ENCODE measurements at places on chromosomes 11 and 22.

GRCh38 chr22:25488244-25489020 lies 76.0 kb upstream of the GRK3 start:
- no peak for DNase-seq

DNA sequence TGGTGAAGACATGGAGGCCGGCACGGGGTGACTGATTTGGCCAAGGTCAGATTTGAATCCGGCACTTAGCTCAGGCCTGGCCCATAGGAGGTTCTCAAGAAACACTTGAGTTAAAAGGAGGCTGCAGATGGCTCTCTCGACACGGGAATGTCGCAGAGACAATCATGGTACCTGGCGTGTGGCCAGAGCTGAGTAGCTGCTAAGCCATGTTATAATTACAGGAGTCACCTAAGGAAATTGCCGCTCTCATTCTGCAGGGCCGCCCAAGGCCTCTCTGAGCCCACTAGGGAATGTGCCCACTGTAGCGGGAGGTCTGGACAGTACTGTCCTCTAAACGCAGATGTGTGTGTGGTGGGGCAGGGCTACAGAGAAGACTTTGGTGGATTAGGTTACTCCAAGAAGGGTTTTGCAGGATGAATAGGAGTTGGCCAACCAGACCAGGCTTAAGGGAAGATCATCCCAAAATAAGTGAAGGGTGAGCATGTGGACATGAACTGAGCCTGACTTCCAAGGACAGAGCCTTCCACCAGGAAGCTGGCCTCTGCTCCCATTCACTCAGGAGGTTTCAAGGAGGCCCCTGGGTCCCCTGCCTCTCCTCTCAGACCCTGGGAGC lies 19.3 kb upstream of the PRR5 start:
- DNase-seq = no peak

DNA sequence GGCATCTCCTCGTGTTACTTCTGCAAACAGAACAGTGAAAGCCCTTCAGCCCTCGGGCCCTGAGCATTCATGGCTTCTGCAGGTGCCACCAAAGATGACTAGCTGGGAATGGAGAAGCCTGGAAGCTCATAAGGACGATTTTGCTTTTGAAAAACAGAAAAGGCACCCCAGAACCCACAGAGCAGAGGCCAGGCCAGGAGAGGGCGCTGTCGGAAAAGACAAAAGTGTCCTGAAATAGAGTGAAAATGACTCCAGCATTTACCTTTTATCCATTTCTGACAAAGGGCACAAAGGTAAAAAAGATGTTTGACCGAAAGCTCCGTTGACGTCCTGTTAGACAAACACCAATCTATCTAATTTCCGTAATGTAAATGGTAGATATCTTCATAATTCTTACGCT lies 37.6 kb downstream of the ZNF195 start:
- peak; percentile 43 for DNase-seq

- DNase-seq = no peak
Observed at GRCh38 chr11:96045622-96046456, 121.9 kb upstream of the MTMR2 start.

GRCh38 chr11:130873761-130874160 lies 42.5 kb downstream of the SNX19 start:
- no peak for DNase-seq

GRCh38 chr11:57936050-57936418 lies 87.6 kb upstream of the OR9Q1 start:
- no peak for DNase-seq

- DNase-seq = no peak
Observed at GRCh38 chr11:100177651-100178050, 509.4 kb upstream of the ARHGAP42 start.

GRCh38 chr11:114011443-114011842 lies 36.5 kb downstream of the HTR3A start:
- DNase-seq = no peak

- no peak for DNase-seq
Observed at GRCh38 chr11:66048547-66049323, at the start of gene GAL3ST3. Gene GAL3ST3, minus strand, starts transcription at chr11:66049161. Its CDS starts 3,746 bp downstream, at chr11:66045415.

- DNase-seq = no peak
Observed at GRCh38 chr11:60182541-60183330, at the start of gene MS4A6A. Gene MS4A6A, minus strand, starts transcription at chr11:60183083. Its CDS starts 1,356 bp downstream, at chr11:60181727.

DNA sequence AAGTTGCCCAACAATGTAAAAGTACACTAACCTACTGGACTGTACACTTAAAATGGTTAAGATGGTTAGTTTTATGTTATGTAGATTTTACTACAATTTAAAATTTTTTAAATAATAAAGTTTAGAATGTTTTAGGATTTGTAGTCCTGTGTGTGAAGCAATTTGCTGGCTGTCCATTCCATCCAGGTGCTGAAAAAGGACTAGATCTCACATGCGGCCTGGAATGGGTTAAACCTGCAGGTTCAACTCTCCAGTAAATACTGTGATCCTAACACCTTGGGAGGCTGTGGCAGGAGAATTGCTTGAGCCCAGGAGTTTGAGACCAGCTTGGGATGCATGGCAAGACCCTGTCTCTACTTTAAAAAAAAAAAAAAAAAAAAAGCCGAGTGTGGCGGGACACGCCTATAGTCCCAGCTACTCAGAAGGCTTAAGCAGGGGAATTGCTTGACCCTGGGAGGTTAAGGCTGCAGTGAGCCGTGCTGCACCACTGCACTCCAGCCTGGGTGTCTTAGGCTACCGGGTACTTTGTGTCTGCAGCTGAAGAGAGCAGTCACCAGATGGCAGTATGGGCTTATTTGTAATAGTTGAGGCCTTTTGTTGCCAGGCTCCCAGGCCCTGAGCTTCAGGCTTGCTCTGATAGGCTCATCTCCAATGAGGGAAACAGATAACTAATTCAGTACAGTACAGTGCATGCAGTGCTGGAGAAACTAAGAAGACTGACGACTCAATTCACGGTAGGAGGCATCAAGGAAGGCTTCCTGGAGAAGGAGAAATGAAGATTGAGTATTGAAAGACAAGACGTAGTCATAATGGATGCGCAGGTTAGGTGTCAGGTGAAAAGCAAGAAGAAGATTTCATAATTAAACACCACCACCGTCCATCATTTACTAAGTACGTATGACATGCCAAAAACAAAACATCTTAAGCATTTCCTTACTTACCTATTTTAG lies 64.7 kb upstream of the ASPHD2 start:
- DNase-seq = peak; percentile 69

- DNase-seq = no peak
Observed at GRCh38 chr11:126355926-126356897, 726 bp downstream of the ST3GAL4 start.

DNA sequence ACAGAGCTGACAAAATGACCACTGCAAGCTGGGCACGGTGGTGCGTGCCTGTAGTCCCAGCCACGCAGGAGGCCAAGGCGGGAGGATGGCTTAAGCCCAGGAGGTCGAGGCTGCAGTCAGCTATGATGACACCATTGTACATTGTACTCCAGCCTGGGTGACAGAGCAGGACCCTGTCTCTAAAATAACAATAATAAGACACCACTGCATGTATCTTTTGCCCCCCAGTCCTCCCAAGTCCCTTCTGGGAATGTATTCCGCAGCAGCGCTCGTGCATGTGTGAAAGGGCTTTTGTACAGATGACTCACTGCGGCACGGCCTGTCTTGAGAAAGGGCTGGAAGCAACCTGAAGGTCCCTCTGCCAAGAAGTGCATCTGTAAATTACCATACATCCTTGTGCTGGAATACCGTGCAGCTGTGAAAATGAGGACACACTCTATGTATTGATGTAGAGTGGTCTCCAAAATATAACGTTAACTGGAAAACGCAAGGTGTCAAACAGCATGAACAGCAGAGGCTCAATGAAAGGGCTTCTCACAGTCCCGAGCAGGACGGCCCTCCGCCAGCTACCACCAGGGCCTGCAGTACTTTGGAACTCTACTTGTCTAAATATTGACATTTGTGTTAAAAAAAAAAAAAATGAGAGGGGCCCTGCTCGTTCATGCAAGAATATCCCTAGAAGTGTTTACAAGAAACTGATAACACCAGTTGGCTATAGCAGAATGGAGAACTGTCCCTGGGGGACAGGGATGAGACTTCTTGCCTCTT lies 9.0 kb upstream of the CDC42EP2 start:
- no peak for DNase-seq

- no peak for DNase-seq
Observed at GRCh38 chr22:25477358-25477757, 87.1 kb upstream of the GRK3 start.

GRCh38 chr11:3609416-3610265 lies 32.2 kb downstream of the ART5 start:
- peak; percentile 50 for DNase-seq

- DNase-seq = no peak
Observed at GRCh38 chr22:37231406-37232139, 12.5 kb downstream of the RAC2 start.

DNA sequence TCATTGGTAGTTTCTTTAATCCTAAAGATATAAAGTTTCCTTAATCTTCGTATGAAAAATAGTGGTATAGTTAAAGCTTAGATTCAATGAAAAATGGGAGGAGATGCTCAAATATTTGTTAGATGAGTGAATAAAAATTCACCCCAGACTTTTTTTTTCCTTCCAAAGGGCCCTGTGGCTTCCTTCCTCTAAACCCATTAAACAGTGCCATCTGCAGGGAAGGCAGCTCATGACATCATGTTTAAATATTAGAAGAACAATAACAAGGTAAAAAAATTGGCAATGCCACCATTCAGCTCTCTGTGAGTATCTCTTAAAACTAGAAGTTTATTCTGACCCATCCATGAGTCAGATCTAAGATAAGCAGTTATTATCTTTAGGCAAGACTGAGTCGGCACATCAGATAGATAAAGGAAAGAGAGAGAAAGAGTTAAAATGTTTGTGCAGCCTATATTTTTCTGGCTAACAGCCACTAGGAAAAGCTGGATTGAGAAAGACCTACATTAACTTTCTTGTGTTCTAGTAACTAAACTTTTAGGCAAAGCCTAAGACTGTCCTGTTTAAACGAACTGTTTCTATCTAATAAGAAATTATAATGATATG lies 19.1 kb upstream of the OOSP1 start:
- DNase-seq = peak; percentile 33

GRCh38 chr11:65280646-65281045 lies 18.9 kb downstream of the POLA2 start:
- DNase-seq = no peak

DNA sequence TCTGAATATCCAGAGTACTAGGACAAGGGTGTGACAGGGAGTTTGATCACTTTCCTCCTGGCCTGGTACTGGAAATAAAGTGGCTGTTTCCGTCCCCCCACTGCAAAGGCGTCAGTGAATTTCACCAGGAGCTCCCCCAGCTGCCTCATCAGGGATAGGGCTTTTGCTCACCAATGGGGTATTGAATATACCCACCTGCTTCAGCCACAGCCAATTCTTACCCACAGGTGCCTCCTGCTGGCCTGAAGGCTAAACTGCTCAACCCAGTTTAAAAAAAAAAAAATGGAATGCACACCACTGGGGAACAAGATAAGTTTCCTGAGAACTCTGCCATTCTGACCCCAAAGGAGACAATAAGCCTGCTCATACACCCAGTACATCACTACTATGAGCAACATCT lies 65.3 kb upstream of the MS4A8 start:
- no peak for DNase-seq

DNA sequence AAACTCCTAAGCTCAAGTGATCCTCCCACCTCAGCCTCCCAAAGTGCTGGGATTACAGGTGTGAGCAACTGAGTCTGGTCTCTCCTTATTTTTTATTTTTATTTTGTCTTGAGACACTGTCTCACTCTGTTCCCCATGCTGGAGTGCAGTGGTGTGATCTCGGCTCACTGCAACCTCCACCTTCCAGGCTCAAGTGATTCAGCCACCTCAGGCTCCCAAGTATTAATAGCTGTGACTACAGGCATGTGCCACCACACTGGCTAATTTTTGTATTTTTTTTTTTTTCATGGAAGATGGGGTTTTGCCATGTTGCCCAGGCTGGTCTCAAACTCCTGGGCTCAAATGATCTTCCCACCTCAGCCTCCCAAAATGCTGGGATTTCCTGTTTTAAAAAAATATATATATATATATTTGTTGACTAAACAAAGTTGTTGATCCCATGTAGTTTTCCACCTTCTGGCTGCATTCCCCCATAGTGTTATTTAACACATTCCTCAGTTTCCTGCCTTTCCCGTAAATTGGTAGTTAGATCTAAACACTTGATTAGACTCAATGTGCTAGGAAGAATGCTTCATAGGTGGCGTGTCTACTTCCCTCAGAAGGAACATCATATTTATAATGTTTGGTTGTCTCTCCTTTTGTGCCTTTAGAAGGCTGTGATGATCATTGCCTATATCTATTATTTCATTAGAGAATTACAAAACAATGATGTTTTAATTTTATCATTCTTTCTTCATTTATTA lies 38.8 kb downstream of the LRRC32 start:
- DNase-seq = no peak

- DNase-seq = peak; percentile 35
Observed at GRCh38 chr11:119315131-119316015, 1.6 kb downstream of the MCAM start.

- no peak for DNase-seq
Observed at GRCh38 chr11:124882339-124883071, 15.2 kb downstream of the ROBO4 start.

- no peak for DNase-seq
Observed at GRCh38 chr11:9775398-9775779, 111.5 kb downstream of the SWAP70 start.

DNA sequence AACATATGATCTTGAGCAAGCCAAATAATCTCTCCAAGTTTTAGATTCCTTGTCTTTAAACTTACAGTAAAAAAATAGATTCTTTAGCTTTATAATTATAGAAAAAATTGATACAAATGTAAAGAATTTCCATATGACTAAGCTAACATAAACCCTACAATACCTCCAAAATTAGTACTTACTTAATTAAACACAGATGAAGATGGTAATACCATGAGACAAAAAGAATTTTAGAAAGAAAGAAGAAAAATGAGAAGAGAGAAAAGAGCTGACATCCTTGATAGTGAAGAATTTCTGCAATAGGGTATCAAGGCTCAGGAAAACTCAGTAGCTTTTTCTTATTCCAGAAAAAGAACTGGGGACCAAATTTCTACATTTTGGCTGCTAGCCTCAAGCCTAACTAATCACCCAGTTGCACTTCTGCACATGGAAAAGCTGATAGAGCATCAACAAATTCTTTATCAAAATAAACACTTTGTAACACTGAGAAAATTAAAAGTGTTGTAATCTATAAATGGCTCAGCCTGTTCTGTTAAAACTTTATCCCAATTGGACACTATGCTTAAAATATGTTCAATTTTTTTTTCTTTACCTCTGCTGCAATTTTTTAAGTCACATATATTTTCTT lies 24.7 kb upstream of the SOX6 start:
- no peak for DNase-seq

DNA sequence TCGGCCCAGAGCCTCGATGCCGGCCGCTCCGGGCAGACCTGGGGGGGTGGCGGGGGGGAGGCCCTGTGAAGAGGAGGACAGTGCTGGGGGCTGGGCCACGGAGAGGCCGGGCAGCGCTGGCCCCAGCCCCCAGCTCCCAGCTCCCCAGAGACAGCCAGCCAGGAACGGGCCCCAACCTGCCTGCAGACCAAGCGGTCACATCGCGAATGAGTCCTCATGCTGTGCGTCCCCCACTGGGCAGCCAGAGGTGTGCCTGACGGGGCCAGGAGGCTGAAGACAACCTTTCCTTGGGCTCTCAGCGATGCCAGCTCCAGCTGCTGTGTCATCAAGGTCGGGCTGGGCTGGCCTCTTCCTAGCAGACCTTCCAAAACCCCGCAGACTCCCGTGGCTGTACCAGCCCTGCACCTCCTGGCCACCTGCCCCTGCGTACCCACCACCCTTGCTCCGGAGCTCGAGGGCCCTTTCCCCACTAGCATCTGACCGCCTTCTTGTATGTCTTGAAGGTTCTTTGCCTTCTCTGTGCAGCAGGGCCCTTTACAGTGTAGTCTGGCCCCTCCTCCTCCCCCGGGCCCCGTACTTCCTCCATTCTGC lies 88.4 kb downstream of the CDKN1C start:
- DNase-seq = no peak

- no peak for DNase-seq
Observed at GRCh38 chr22:25478111-25478510, 86.4 kb upstream of the GRK3 start.

Data from activated CD4-positive, alpha-beta T cell treated with anti-CD3 and anti-CD28 coated beads, Interleukin-2, Interleukin-4, amounts not matched to agents 100 ng/mL and 50 ng/mL, durations not matched to agents 16 hours and 8 hours (primary cell).